ENCODE measurements at places on chromosomes 4 and X.

GRCh38 chr4:158033416-158034120, 139.3 kb downstream of the GASK1B start:
- no peak for DNase-seq

DNA sequence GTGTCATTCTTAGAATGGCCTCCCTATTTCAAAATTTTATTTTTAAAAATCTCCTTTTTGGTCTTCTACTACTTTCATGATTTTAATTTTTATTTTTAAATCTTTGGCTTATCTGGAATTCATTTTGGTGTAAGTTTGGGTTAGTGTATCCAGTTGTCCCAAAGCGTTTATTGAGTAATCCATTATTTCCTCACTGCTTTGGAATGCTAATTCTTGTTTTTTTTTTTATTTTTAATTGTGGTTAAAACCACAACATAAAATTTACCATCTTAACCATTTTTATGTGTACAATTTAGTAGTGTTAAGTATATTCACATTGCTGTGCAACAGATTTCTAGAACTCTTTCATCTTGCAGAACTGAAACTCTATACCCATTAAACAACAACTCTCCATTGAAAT, 8.7 kb downstream of the CITED1 start:
- no peak for DNase-seq

DNA sequence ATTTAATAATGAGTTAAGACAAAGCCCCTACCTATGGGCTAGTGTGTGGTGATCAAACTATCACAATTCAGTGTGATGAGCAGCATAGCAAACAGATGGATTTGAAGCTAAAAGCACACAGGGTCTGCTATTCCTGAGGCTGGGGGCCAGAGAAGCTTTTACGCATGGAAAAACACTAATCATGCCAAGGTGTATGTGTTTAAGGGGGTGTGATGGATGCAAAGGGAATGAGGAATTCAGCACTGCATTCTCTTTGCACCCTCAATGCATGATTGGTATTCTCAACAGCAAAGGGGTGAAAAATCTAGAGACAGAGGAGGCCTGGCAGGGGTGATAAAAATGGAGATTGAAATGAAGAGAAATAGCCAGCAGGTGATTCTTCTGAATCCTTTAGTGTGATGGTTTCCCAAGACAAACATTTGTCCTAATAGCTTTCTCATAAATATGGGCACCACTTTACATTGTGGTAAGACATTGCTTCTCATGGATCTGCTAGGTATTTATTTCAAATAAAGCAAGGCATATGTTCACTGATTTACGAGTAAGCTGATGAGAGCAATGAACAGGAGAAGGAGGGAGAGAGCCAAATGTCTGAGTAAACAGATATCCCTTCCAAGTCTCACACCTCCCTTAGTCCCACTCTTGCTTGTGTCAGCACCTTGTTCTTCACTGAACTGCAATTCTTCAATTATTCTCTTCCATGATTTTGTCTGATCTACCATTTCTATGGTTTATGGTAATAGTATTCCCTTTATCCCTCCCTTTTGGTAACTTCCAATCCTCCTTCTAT, 15.7 kb downstream of the C1QTNF7 start:
- no peak for DNase-seq

GRCh38 chrX:115940888-115941332, 229.6 kb upstream of the AGTR2 start:
- DNase-seq, result peak; percentile 77

- DNase-seq, result no peak
These were observed 65.3 kb upstream of the EFNB1 start for GRCh38 chrX:68763481-68763880.

DNA sequence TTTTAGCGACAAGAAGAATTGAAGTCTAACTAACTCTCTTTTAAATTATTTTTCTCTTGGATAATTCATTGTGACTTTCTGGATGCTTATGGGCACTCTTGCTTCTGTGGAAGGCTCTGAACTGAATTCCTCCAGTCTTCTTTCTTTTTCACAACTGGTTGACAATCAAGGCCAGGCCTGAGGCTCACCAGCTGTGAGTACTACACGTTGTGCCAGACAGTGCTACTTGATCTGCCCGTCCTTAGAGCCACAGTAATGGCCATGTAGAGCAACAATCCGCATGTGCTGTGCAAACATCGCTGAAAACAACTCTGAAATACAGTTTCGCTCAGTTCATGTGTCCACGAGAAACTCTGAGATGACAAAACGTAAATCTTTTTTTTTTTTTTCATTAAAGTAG, 1336.3 kb upstream of the AGA start:
- DNase-seq, result no peak

- no peak for DNase-seq
These were observed 209.6 kb upstream of the IRS4 start for GRCh38 chrX:108945883-108946523.

DNA sequence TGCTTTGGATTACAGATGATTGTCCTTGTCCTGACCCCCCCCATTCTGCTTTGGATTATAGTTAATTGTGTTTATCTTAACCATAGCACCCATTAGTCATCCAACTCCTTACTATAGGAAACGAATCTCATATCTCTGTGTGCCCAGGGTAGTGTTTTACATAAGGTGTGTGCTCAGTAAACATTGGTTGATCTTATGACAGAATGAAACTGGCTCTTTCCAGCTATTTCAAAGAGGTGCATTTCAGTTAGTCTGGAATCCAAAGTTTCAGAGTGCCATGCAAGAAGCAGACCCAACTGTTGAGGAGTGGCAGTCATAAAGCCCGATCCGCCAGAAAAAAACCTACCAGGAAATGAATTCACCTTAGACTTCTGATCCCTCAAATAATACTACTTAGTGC, 14.7 kb downstream of the TRIM2 start:
- DNase-seq, result no peak

GRCh38 chr4:152073351-152074087, 312.7 kb upstream of the GATB start:
- DNase-seq, result no peak

- DNase-seq, result no peak
These were observed at the start of gene ARX for GRCh38 chrX:25015486-25016360. Gene ARX (minus strand): TSS chrX:25015965. CDS start chrX:25015737, 228 bp downstream.

GRCh38 chrX:70907900-70908299, 611 bp downstream of the TEX11 start:
- DNase-seq, result no peak

DNA sequence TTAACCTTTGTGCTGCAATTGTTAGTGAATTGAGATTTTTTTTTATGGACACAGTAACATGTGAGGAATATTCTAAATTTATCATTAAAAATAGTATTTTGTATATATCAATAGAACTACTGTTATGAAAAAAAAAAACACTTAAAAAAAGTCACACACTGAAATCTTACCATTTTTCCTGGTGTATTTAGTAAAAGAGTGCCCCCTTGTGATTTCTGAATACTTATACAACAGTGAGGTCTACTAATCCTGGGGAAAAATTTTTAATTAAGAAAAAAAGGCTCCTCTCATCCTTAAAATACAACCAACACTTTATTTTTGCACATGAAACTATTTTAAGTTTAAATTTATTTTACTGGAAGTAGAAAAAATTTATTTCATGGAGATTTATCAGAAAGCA, 56.4 kb upstream of the SPOCK3 start:
- DNase-seq, result no peak

DNA sequence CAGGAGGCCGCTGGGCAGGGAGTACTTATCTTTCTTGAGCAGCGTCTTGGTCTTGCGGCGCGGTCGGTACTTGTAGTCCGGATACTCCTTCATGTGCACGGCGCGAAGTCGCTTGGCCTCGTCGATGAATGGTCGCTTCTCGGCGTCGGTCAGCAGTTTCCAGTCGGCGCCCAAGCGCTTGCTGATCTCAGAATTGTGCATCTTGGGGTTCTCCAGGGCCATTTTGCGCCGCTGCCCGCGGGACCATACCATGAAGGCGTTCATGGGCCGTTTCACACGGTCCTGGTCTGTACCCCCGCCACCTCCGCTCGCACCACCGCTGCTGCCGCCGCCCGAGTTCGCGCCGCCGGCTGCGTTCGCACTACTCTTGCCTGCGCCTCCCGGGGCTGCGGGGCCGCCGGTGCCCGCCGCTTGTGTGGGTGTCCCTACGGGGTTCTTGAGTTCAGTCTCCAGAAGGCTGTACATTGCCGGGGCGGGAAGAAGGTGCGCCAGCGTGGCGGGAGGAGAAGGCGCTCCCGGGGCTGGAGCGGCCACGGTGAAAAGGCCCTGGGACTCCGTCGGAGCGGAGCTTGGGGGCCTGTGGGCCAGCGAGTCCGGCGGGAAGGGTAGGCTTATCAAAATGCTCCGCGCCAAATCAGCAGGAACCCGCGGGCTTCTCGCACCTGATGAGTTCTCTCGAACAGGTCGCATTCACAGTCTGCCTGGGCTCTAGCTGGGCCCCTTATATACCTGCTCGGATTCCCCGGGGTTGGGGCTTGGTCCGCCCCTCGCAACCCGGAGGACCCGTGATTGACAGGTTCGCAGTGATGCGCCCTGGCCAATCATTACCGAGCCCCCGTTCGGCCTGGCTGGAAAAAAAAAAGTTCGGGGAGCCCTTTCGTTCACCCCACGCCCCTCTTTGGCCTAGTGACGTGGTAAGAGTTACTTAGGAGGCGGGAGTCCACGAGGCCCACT, at the start of gene SOX3:
Gene SOX3 (minus strand): TSS at position 699 of the 954 bp plus-strand sequence. CDS start 9 bp downstream, at position 690.
- DNase-seq, result no peak

- DNase-seq, result no peak
These were observed 1084.9 kb downstream of the RPA4 start for GRCh38 chrX:97968376-97969163.

GRCh38 chr4:158630893-158631292, 40.8 kb downstream of the C4orf46 start:
- DNase-seq, result no peak

DNA sequence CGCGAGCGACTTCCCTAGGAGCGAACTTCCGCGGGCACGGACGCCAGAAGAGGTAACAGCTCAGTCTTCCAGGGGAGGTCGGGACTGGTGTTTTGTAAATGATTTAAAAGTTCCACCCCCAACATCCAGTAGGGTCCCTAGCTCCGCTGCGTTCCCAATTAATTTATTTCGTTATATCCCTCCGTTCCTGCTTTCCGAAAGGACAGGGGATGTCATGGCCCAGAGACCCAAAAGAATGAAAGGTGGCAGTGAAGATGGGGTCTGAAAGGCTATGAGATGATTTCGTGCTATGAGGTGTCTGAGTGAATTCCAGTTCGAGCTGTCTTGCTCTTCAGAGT, 373 bp upstream of the SMIM43 start:
- DNase-seq, result no peak

DNA sequence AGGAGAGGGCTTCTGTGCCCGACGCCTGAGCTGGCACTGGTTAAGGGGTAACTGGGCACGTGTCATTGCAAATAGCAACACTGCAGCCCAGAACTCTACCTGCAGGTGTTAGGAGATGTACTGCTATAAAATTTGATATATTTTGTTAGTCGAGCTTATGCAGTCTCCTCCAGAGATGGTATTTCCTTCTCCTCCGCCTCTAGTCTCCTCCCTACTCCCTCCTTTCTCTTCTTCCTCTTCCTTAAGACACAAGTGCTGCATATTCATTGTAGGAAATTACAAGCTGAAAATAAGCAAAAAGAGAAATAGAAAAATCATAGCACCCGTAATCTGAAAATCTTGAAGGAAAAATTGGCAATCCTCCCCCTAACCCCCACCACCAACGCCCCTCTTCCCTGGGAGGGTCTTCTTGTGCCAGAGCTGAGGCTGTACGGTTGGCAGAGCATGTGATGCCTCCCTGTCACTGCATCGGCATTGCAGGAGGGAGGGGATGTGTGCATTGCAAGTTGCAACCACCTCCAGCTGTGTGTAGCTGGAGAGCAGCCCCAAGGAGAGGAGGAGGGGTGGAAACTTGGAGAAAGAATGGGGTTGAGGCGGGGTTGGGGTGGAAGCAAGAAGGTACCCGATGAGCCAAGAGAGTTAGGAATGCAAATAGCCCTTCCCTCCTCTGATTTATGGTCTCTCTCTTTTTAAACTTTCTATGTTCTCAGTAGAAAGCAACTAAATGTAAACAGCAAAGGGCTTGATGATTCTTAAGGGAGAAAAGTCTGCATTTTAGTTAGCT, 48.3 kb upstream of the MND1 start:
- DNase-seq, result no peak

- no peak for DNase-seq
These were observed 389.3 kb upstream of the EPHA5 start for GRCh38 chr4:66059556-66059955.

DNA sequence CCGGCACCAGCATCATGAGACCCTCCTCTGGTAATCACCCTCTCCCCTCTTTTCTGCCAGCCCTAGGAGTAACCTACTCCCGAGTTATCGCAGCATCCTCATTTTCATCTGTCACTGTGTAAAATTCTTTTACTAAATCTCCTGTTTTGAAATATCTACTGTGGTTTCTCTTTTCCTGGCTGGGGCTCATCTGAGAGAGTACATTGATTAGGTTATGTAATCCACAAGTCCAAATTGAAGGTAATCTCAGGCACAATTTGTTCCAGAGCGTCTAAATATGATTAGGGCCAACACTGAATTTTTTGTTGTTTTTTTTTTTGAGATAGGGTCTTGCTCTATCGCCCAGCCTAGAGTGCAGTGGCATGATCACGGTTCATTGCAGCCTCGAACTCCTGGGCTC, 142.4 kb downstream of the SMIM20 start:
- no peak for DNase-seq

DNA sequence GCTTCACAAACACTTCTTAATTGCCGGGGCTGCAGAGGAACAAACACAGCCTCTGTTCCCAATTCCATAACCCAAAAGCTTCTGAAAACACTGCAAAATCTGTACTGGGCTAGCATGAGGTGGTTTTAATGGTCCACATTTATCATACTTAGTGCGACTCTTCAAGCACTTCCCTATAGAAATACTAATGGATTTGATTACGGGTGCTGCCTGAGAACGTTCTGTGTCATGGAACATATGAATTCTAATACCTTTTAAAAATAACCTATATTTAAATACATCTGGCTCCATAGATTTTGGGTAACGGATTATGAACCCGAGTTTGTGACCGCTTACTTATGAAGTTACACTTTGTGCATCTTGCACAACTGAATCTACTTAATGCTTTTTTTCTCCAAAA, 35.4 kb upstream of the STS start:
- no peak for DNase-seq

All from tibial artery (tissue), 4 donors.